ENCODE measurements at places on chromosomes 2 and 18.

- no peak for DNase-seq
These were observed 28.8 kb downstream of the CNGA3 start for GRCh38 chr2:98374958-98375570.

GRCh38 chr18:23324056-23324811 is 128.9 kb upstream of the RIOK3 start:
- DNase-seq = no peak

DNA sequence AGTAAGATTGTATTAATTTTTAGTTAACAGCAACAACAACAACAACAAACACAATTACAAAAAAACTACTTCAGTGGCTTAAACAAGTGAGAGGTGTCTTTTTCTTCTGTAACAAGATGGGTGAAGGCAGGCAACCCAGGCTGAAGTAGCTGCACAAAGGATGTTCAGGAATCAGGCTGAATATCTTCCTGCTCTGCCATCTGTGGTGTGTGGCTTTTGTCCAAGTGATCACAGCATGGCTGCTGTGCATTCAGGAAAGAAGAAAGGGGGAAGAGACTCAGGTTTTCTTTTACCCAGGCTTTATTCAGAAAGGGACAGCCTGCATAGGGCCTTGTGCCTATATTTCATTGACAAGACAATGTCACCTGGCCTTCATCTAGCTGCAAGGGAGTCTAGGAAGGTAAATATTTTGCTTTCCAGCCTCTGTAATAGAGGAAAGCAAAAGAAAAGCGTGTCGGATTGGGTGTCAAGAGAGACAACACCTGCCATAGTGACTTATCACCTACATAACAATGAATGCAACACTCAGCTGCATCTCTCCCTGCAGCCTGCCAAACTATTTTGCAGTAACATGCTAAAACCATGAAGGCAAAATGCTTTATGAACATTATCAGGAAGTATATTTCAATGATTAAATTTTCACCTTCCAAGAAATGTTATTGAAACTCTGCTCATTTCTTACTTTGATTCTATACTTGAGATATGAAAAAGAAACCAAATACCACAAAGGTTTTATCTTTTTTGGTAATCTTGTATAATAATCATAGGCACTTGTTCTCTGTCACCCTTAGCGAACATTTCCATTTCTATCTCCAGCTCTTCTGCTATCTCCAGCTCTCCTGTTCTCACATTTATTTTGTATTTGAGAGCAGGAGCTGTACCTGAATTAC is 14.6 kb downstream of the G6PC2 start:
- DNase-seq = no peak

DNA sequence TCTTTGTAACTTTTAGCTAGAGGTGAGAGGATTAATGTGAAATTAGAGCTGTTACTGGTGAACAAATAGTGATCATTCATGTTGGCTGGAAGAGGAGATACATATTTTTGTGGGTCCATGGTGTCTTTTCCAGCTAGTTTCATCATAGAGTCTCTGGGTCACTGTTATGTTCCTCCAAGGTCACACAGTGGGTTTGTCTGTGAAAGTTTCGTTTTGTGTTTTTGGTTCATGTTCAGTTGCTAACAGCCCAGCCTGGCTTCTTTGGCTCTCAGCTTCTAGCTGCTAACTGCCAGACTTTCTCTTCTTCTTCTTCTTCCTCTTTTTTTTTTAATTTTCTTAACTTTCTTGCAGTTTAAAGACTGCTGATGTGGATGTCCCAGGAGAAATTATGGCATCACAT is 480.0 kb upstream of the SYT4 start:
- no peak for DNase-seq

DNA sequence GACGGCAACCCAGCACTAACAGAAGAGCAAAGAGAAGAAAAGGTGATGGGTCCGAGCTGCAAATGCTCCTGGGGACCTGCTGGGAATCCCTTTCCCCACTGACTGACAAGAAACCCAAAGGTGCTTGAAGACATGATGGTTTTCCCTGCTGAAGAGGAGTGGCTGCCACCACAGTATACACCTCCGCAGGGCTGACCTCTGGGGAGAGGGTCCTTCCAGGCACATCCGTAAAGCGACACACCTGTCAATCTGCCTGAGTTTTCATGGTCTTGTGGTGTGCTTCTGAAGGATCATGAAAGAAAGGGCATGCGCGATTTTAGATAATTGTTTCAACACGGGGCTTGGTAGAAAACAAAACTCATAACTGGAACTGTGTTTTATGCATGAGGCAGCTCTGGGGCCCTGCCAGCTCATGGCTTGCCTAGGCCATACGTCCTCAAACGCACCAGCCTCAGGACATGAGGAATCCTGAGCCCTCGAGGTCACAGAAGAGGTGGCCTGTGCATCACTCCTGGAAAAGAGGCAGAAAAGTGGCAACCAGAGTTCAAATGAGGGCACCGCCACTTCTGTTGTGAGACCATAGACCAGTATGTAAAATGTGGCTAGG is 51.8 kb downstream of the SERTAD2 start:
- no peak for DNase-seq

DNA sequence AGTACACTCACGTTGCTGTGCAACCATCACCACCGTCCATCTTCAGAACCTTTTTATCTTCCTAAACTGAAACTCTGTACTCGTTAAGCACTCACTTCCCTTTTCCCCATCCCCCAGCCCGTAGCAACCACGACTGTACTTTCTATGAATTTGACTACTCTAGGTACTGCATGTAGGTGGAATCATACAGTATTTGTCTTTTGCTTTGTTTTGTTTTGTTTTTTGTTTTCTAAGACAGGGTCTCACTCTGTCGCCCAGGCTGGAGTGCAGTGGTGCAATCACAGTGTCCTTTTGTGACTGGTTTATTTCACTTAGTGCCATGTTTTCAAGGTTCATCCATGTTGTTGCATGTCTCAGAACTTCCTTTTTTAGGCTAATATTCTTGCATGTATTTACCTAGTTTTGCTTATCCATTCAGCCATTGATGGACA is 7.0 kb upstream of the TYMS start:
- no peak for DNase-seq

GRCh38 chr2:143210446-143210819 is 81.2 kb downstream of the ARHGAP15 start:
- no peak for DNase-seq

- DNase-seq = no peak
These were observed 141.1 kb downstream of the HNMT start for GRCh38 chr2:138105358-138105757.

- DNase-seq = no peak
These were observed 66.4 kb downstream of the BABAM2 start for GRCh38 chr2:27956888-27957287.

GRCh38 chr2:118940486-118941120 is 1.4 kb upstream of the MARCO start:
- DNase-seq = no peak

DNA sequence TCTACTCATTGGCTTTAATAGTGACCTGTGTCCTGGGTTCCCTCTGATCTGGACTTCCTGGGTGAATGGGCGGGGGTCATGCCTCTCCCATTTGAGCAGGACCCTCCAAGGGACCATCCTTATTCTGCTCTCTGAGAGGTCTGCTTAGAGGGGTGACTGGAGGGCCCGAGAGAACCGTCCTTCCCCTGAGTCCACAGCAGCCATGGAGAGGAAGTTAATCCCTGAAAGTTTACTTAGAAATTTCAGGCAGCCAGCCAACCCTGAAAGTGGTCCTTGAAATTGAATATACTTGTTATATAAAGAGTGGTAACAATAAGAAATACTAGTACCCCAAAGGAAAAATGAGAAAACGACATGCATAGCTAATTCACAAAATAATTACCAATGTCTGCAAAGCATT is 226.1 kb downstream of the DYSF start:
- no peak for DNase-seq

DNA sequence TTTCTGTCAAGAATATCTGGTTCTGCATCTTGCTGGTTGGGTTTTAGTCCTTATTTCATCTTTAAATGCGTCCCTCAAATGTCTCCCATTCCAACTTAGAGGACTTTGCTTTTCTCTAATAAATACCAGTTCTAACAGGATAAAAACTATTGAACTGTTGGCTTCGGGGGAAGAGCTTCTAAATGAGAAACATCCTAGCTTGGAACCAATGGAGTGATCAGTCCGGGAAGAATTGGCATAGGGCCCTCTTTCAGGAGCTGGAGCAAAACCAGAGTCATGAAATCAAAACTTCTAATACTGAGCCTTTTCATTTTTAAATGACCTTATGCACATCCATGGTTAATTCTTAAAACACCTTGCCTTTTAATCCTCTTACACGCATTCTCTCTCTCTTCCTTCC is 401.6 kb upstream of the SMIM21 start:
- no peak for DNase-seq

DNA sequence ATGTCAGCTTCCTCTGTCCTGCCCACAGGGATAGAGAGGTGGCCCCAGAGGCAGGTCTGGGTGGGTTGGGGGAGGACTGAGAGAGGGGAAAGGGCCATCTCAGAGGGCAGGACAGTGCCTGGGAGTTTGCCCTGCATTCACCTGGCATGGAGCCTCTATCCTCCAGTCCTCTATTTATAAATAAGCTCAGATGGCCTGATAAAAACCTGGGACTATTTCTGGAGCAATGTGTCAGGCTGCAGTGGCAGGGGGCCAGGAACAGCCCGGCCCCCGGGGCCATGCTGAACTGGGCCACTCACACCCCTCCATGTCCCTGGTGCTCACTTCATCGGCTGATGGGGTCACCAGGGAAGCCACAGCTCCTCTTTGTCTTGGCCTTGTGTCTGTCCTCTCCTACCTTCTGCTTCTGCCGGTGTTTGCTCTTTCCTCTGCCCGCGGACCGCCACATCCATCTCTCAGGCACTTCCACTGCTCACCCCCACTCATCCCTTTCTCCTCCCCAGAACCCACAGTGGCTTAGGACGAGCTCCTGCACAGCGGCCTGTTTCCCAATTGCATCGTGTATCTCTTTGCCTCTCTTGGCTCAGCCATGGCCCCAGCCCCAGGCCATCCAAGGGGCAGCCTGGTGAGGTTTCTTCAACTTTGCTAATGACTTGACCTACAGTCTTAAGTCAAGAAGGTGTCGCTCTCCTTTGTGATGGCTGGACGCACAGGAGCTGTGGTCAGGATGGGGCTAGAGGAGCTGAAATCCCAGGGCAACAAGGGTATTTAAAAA is 38.8 kb downstream of the SCTR start:
- no peak for DNase-seq

DNA sequence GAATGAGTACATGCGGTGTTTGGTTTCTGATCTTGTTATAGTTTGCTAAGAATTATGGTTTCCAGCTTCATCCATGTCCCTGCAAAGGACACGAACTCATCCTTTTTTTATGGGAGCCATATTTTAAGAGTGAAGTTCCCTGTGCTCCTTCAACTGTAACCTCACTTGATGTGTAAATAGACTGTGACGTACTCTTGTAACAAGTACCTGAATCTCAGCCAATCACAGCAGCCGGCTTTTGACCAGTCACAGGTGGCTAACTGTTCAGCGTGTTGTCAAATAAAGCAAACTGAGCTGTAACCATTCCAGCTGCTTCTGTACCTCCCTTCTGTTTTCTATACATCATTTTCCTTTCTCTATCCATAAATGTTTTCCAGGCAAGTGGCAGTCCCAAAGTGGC is 774.3 kb upstream of the HS6ST1 start:
- no peak for DNase-seq

- no peak for DNase-seq
These were observed 127.6 kb upstream of the SPOPL start for GRCh38 chr2:138373993-138374408.

- DNase-seq = no peak
These were observed 16.5 kb downstream of the SGPP2 start for GRCh38 chr2:222440673-222441422.

GRCh38 chr2:233419602-233420391 is 65.5 kb downstream of the DGKD start:
- no peak for DNase-seq

GRCh38 chr2:102267774-102268173 is 43.6 kb upstream of the IL1RL1 start:
- no peak for DNase-seq

DNA sequence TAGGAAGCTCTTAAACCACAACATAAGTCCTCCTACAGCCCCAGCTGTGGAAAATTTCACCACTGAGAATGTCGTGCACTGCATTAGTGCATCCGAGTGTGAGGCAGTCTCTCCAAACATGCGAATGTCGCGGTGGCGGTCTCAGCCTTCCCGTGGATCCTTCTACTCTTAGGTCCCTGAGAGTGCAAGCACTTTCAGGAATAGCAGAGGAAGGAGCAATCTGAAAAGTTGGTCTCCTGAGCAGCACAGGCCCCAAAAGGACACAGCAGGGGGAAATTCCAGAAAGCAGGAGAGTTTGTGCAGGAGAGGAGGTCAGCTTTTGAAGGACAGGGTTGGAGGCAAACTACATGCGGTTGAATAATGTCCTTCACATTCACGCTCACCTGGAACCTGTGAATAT is 440.5 kb upstream of the SMIM21 start:
- no peak for DNase-seq

DNA sequence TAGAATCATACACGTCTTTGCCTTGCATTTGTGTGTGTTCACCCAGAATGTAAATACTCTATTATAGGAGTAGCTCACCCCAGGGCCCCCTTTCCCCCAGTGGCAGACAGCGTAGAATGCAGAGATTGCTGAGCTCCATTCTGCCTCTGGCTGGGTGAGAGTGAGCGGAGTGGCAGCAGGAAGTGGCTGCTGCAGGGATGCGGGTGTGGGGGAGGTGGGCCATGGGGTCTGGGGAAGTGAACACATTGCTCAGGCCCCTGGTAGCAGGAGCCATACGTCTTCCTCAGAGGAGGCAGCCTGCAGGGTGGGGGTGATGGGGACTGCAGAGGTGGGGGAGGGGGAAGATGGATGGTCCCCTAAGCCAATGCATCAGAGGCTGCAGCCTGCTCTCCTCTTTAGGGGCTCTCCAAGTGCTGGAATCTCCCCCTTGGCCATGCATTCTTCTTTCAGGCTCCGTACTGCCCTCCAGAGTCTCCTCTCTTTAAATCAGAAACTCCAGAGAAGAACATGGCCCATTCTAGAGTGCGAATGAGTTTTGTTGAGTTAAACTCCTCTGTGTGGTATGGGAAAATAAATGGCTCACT is 72.2 kb downstream of the CELF4 start:
- DNase-seq = no peak

DNA sequence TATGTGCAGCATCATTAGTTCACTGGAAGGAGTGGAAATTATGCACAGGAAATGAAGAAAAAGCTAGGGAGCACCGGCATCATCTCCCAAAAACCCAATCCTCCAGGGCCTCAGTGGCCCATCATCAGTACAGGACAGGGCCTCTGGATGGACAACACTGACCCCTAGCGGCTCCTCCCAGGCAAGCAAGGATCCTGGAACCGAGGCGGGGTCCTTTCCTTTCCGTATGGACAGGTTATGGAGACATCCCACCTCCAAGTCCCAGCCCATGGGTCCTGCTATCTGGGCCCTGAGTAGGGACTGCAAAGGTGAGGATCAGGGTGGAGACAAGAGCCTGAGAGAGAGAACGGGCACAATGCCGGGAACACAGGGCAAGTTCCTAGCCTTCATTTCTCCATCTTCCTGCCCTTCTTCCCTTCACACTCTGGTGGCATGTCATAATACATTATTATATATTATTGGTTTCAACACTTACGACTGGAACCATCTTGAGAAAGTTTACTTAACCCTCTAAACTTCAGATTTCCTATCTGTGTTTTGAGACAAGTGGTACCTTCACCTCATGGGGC is 68.2 kb downstream of the ZNF516 start:
- DNase-seq = peak; percentile 20

GRCh38 chr2:205556841-205557539 is 125.3 kb upstream of the NRP2 start:
- no peak for DNase-seq

- DNase-seq = no peak
These were observed 2.2 kb downstream of the RND3 start for GRCh38 chr2:150485114-150485870.

GRCh38 chr18:58871514-58872420 is 7.1 kb downstream of the ZNF532 start:
- no peak for DNase-seq

Data from stimulated activated CD4-positive, alpha-beta T cell treated with anti-CD3 and anti-CD28 coated beads, Interleukin-12 subunit alpha, Interleukin-12 subunit beta, amount 100 ng/mL, for 48 hours (primary cell).